ENCODE measurements at places on chromosomes 11 and 22. TPM values are rescaled to one million over a fixed set of nuclear protein-coding genes. Genes with fewer than 3 reads are reported as not detected.

DNA sequence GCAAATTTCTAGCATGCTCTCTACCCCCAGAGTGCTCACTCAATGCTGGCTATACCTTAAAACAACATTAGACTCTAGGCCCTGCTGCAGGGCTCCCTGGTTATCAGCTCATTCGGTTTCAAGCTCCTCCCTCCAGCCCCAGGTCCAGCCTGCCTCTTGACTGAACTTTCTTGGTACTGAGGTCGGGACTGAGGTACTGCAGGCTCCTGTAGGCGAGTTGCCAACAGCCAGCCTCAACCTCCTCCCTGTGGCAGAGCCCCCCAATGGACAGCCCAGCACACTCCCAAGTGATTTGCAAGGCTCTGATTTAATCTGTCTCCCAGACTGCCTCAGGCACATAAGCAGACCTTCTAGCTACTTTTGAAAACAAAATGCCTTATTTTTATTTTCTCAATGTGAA lies 73.6 kb upstream of the EIF3M start:
- no peak for ATAC-seq

- ATAC-seq: no peak
These were observed 2.7 kb downstream of the RBM14 start for GRCh38 chr11:66619080-66619554.

DNA sequence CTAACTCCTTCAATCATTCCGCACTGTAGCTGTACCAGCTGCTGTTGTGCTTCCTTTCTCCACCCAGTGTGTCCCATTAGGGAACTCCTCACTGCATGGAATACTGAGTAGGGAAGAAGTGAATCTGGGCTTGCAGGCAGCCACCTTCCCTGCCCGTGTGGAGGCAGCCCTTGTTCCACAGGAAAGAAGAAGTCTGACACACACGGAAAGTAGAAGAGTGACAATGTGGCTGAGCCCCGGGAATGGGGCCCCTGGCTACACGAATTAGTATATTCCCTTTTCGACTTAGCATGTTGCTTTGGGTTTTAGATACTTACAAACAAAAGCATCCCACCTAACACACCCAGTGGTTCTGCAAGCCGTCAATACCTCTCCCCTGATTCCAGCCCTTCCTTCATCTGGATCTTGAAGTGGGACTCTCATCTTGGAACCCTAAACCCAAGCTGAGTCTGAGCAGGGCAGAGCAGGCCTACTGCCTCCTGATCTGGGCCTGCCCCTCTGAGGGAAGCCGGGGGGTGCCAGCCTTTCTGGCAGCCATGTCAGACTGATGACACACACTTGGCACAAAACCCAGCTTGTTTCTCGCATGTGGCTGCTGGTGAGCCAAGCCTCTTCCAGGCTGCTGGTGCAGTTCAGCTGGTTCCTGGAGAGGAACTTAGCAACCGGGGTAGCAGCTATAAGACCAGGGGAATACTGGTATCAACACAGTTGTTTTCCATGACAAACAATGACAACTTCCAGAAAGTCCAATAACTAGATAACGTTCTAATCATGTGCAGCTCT lies 71.6 kb downstream of the C11orf58 start:
- peak; percentile 74 for ATAC-seq

DNA sequence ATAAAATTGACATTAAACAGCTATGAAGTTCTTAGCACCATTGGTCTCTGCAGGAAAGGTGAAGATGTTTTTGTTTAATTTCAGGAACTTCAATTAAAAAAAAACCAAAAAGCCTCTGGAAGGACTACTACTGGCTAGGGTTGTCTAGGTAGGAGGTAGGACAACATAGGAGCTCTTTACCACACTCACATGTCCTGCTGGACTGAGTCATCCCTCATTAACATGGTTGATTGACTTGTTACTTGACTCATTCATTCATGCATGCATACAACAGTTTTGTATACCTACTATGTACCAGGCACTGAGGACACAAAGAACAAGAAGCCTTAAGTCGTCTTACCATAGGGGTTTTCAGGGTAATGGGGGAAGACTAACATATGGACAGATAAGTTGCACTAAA lies 216.9 kb upstream of the ARHGAP20 start:
- no peak for ATAC-seq

DNA sequence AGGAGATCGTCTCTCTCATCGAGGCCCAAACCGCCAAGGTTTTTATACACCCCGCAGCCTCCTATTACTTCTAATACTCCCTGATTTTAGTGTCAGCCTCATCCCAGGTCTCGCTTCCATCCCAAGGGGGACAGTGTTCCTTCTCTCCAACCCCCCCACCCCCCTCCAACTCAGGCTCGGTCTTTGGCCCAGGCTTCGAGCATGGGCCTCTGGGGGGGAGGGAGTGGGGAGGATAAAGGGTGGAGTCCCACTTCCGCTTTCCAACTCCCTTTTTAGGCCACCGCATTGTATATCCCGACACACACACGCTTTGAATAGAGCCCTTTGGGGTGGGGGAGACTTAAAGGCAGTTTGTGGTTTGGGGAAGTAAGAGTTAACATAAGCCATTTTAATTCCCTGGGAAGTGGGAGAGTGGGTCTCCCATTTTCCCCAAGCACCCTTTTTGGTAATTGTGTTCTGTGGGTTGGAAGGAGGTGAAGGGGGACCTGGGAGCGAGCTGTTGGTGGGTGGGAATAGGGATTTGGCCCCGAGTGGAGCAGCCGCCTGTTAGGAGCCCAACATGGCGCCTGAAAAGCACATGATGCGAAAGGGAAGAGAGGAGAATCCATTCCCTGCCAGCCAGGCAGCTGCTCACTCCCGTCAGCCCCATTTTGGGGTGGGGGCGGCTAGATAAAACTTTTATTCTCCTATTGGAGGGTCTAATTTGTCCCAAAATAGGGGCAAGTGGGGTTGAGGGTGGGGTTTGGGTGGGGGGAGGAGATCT lies 844 bp downstream of the PCF11 start:
- ATAC-seq: no peak

- peak; percentile 76 for ATAC-seq
These were observed 83.7 kb downstream of the RPL27A start for GRCh38 chr11:8766043-8766987.

DNA sequence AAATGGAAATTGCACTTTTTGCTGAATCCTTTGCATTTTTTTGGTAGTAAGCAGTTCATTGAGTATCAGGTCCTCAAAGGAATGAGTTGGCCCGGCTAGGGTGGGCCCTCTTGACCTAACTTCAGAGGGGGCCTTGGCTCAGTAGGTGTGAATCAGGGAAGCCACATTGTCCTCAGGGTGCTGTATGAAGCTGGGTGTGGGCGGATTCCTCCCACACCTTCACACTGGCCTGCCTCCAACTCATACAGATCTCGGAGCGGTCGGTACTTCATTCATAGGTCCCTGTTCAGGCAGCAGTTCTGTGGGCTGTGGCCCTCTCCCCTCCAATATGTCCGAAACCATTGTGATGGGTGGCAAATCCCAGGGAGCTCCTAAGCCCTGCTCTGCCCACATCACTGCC lies 47.4 kb upstream of the OR4B1 start:
- no peak for ATAC-seq

DNA sequence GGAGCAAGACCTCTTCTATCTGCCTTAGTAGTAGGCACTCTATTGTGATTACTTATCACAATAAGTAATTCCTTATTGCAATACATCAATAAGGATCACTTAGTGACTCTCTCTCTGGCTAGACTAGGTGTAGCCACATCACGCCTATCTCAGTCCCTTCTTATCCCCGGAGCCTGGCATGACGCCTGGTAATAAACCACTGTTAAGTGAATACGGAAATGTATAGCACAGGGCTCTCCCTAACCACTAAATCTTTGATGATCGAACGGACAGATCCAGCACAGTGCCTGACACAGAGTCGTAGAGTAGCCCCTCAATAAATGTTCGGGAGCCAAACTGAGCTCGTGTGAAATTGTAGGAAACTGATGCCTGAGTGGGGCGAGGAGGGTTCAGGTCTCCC lies 143.3 kb downstream of the FBXO7 start:
- ATAC-seq: no peak

- ATAC-seq: no peak
These were observed 6.9 kb upstream of the APOBEC3C start for GRCh38 chr22:39007177-39007576.

DNA sequence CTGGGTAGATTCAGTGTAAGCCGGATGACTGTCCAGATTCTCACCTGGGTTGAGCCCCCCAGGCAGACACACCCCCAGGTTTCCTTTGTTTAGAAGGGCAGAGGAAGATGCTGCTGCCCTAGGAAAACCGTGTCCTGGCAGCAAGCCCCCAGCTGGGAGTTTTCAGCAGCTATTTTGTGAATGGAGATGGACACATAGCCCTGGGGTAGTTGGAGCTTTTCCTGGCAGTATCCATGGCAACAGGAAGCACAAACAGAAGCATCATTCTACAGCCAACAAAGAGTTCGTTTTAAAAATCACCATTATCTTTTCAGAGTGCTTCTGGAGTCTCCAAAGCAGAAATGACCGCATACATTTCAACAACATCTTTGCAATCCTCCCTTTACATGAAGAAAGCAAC lies 245.5 kb downstream of the BRD1 start:
- ATAC-seq: peak; percentile 52

- no peak for ATAC-seq
These were observed 113.0 kb downstream of the NTM start for GRCh38 chr11:131483453-131483852.

- no peak for ATAC-seq
These were observed 103.4 kb downstream of the PHF21B start for GRCh38 chr22:44906248-44906936.

DNA sequence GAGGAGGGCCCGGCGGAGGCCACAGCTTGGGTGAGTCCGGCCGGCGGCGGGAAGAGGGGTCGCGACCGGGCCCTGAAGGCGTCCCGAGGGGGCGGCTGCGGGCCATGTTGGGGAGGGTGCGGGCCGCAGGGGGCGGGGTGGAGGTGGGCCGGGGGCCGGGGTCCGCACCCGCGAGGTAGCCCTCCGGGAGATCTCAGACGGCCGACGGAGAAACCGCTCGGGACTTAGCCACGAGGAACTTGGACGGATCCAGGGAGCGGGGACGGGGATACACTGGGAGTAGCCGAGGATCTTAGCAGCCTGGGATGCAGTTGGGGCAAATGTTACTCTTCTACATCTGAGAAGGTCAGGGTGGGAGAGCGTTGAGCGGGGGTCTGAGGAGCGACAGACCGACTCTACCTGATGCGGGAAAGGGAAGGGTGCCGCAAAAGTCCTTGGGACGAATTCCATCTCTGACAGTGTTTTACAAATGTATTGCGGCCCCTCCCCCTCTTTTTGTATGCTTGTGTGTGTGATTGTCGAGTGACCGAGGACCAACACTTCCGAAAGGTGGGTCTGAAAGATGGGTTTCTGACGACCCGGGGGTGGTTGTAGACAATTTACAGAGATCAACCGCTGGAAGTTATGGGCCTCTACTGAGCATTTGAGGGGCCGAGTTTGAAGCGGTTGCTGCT lies 658 bp downstream of the STIP1 start:
- ATAC-seq: no peak

DNA sequence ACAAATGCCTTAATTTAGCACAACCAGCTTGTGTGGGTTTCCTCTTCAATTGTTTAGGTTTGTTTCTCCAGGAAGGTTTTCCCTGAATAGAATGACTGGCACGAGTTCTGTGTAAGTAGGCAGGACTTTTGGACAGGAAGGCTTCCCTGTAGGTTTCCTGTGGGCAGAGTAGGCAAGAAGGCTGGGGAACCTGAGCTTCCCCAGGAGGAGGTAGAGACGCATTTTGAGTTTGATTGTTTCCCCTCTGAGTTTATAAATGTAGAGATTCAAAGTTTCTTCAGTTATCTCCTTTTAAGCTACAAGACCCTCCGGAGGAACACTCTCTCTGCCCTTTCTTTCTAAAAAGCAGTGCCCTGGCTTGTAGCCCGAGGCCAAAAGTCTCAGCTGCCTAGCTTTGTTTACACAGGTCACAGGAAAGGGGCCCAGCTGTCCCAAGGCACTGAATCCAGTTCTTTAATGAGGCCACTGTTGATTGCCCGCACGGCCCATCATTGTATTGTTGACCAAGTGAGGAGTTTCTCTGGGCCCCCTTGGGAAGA lies 66.6 kb upstream of the RDX start:
- ATAC-seq: peak; percentile 75

- ATAC-seq: no peak
These were observed 25.1 kb upstream of the GUCY1A2 start for GRCh38 chr11:107043242-107044006.

- ATAC-seq: peak; percentile 26
These were observed 269.3 kb upstream of the MPPED2 start for GRCh38 chr11:30855383-30856006.

- ATAC-seq: no peak
These were observed 119.4 kb downstream of the WNT7B start for GRCh38 chr22:45857519-45857918.

DNA sequence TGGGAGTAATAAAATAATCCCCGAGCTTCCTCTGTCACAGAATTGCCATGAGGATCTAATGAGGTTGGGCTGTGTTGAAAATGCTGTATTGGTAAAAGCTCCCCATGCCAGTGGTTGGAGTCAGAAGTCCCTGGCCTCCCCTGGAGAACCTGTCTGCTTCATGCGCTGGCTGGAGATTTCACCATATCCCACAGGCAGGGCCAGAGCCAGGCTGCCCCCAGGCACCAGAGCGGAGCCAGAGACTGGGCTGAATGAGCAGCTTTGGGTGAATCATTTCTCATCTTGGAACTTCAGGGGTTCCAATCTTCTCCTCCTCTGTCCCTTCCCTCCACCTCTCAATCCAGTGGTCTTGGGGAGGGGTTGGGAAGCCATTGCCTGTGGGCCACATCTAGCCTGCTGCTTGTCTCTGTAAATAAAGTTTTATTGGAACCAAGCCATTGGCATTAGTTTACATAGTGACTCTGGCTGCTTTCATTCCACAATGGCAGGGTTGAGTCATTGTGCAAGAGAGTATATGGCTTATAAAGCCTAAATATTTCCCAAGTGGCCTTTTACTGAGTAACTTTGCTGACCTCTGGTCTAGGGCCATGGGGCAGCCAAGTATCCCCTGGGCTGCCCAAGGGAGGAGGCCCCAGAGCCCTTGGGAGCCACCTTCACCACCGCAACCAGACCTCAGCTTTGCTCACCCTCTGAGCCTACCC lies 35.2 kb downstream of the LRRC10B start:
- ATAC-seq: no peak

- ATAC-seq: no peak
These were observed 109.9 kb downstream of the MICAL2 start for GRCh38 chr11:12220305-12220704.

Gene LRRC74B
- 0.13 TPM for total RNA-seq

Gene ABCC8
- total RNA-seq: 0.18 TPM

Gene TRIM48
- not detected for total RNA-seq

Gene C11orf87
- total RNA-seq: 9.7 TPM

Gene DRD4
- 0.26 TPM for total RNA-seq

Gene CLTCL1
- 15.6 TPM for total RNA-seq

Gene OR5I1
- not detected for total RNA-seq

Gene TYMP
- total RNA-seq: 9.2 TPM

Gene CATSPERZ
- 2.0 TPM for total RNA-seq

Gene BIK
- total RNA-seq: 1.2 TPM

Gene OR5P2
- not detected for total RNA-seq

Gene BCR
- 29.4 TPM for total RNA-seq

Gene MUC6
- 1.9 TPM for total RNA-seq

Gene GLYAT
- not detected for total RNA-seq

Gene RGL4
- 0.41 TPM for total RNA-seq

Gene CSF2RB
- 0.08 TPM for total RNA-seq

Gene SLN
- total RNA-seq: not detected

Gene SLC22A25
- total RNA-seq: not detected

Gene ANO3
- 0.11 TPM for total RNA-seq

Gene APOL5
- total RNA-seq: not detected

Gene OR8A1
- total RNA-seq: 0.45 TPM
